Iris pigment epithelial cell (primary cell): ENCODE measurements at places on chromosomes 5 and 9.
A peak's percentile ranks its signal among the peaks of the same experiment; 100 is the strongest.

GRCh38 chr9:109100543-109101201, 19.1 kb downstream of the TMEM245 start:
- no peak for DNase-seq

DNA sequence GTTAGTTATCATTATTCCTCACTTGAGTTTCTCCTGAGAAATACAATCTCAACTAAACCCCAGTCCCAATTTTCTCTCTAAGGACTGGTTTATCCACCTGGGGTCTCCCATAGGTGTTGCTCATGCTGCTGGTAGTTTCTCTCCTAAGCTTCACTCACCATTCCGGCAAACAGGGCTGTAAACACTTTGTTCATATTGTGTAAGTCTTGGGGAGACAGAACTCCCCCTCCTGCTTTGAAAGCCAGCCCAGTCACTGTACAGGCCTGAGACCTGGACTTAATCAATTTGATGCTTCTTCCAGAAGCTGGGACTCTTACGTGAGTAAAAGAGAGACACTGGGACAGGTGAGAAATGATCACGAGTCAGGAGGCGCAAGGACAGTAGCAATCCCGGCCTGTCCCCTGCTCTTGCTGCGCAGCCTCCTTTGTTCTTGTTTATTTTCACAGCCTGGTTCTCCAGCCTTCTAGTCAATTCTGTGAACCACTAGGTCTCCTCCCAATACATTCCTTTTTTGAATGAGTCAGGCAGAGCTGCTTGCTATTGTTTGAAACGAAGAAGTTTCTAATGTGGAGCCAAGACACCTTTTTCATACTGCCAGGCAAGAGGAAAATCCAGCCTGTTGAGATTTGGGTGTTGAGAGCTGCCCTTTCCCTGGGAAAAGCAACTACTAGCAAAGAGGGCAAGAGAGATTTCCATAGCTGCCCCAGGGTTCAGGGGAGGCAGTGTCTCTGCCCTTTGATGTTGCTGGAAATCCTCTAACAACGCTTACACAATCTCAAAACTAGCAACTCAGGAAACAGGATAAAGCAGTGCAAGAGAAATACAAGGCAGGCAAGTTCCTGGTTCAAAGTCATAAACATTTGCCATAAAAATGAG, 9.2 kb upstream of the SHROOM1 start:
- peak; percentile 93 for DNase-seq

- no peak for DNase-seq
Observed at GRCh38 chr9:89751079-89751825, 146.4 kb downstream of the GADD45G start.

- DNase-seq = peak; percentile 76
Observed at GRCh38 chr9:99085949-99086948, 18.7 kb upstream of the TGFBR1 start.
